Stimulated activated CD4-positive, alpha-beta T cell treated with anti-CD3 and anti-CD28 coated beads, TNF-alpha, amount 100 ng/mL, for 4 hours (primary cell): ENCODE measurements at places on chromosomes 3 and 15.

DNA sequence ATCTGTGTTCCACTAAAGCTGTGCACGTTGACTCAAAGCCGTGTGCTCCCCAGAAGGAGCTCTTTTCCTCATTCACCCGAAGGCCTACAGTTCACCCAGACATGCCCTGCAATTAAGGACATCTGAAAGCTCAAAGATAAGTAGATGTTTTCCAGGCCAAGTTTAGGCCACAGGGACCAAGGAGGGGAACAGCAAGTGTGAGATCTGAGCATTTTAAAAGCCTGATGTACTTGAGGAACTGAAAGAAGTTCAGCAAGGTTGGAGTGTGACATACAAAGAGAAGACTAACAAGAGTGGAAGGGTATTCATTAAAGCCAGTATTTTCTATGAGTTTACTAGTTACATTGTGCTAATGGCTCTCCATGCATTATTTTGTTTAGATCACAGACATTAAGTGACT lies 68.0 kb downstream of the CASR start:
- DNase-seq: no peak

GRCh38 chr3:105960381-105960780 lies 91.6 kb upstream of the CBLB start:
- no peak for DNase-seq

GRCh38 chr3:193894121-193894863 lies 241.7 kb upstream of the HES1 start:
- DNase-seq: no peak

- DNase-seq: no peak
These were observed 958.8 kb downstream of the ZPLD1 start for GRCh38 chr3:103393395-103394186.

- no peak for DNase-seq
These were observed 860.5 kb downstream of the DIPK2A start for GRCh38 chr3:144831955-144832716.
